ENCODE measurements at places on chromosomes 1 and 21.

- DNase-seq, result no peak
Observed at GRCh38 chr1:180939711-180940103, 27.0 kb downstream of the KIAA1614 start.

GRCh38 chr1:185200889-185201288 is 43.9 kb downstream of the SWT1 start:
- no peak for DNase-seq

- DNase-seq, result no peak
Observed at GRCh38 chr1:10170239-10170574, 40.2 kb upstream of the KIF1B start.

DNA sequence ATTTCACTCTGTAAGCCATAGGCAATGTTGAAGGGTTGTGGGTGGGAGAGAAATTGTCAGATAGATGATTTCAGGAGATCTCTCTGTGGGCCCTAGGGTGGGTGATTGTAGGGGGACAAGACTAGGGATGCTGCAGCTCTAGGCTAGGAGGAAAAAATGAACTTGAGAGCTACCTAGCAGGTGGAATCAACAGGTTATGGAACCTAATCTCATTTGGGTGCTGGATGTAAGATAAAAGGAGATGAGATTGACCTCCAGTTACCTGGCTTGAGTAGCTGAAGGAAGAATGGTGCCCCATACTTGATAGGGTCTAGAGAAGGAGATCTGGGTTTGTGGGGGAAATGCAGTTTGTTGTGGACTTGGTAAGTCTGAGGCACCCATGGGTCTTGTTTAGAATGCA is 396.5 kb downstream of the RRAGC start:
- DNase-seq, result no peak

DNA sequence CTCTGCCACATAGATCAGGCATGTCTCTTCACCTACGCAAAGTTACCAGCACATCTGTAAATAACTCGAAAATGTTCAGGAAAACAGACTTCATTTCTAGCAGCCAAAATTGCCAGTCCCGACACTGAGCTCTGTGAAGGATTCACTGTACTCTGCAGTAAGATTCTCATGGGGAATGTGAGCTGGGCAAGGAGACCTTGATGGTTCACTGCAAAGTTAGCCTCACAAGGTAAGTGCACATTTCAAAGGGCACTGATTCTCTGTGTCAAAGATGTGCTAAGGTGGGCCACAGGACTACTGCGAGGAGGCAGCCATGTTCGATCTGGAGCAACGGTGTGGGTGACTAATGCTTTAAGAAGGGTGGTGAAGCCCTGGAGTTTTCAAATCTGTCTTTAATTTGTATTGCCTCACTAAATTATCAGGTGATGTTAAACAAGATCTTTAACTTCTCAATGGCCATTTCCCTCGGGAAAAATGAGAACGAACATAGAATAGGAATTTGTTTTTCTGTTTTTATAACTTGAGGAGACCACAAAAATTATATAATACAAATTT is 25.2 kb downstream of the STPG1 start:
- DNase-seq, result no peak

DNA sequence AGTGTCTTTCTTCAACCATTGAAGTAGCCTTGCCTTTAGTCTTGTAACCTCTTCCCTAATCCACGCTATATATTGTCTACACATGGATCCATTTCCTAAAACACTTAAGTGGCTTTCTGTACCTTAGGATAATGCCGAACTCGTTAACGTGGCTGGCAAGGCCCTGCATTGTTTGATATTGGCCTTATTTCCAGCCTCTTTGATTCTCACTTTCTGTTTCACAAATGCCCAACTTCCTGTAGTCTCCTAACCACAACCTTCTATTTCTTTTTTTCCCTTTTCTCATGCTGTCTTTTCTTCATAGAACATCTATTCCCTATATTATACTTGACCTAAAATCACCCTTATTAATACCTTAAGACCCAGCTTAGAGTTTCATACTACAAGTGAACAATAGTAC is 536.0 kb downstream of the LMO4 start:
- DNase-seq, result no peak

DNA sequence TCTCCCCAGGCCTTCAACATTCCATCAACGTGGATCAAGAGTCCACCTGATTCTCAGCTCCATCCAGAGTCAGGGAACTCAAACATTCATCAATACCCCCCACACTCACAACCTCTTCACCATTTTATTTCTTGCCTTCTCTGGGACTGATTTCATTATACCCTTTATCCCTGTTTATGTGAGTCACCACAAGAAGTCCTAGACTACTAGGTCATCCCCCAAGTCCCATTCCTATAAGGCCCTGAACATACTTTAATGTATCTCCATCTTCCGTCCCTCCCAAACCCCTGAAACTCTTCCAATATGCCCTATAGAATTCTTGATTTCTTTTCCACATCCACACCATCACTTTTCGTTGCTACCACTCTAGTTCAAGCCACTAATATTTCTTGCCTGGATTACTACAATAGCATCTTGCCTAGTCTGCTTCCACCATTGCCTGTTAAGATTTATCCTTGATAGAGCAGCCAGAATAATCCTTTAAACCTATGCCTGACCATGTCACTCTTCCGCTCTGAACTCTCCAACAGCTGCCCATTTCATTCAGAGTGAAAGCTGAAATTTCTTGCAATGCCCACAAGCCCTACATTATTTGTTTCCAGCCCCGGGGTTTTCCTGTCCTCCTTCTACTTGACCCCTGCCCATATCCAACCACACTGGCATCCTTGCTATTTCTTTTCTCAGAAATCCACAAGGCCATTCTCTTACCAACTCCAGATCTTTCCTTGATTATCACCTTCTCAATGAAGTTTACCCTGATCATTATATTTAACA is 9.4 kb upstream of the SAMD13 start:
- DNase-seq, result no peak

- DNase-seq, result no peak
Observed at GRCh38 chr1:39826583-39826982, 37.9 kb upstream of the BMP8B start.

DNA sequence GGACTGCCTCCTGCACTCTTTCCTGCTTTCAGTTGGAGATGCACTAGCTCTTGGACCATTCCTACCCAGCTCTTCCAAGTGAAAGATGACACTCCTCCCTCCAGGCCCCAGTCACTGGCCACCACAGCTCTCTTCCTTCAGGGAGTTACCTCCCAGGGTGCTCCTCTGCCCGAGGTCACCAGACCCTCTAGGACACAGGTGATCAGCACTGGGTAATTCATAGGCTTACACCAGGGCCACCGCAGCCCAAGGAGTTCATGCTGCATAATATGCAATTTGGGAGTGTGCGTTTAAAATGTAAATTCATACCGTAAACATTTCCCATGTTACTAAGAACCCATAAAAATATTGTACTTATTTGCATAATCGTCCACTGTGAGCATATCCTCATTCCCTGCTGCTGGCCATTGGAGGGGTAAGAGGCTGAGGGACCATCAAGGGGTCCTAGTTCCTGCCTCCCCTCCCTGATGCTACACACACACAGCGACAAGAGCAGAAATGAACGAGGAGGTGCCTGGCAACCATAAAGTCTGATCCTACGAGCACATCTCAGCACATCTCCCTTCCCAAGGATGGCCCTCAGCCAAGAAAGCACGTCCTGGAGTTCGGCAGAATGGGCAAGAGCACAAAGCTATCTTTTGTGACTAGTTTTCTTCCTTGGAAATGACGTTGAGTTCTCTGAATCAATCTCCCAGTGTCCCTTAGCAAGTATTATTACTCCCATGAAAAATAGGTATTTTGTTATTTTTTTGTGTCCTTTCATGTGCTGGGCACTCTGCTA is 222.9 kb upstream of the RAB4A start:
- DNase-seq, result no peak

- DNase-seq, result no peak
Observed at GRCh38 chr1:48611841-48612240, 139.8 kb upstream of the SPATA6 start.

- DNase-seq, result peak; percentile 56
Observed at GRCh38 chr1:19811206-19811851, 3.8 kb downstream of the RNF186 start.

DNA sequence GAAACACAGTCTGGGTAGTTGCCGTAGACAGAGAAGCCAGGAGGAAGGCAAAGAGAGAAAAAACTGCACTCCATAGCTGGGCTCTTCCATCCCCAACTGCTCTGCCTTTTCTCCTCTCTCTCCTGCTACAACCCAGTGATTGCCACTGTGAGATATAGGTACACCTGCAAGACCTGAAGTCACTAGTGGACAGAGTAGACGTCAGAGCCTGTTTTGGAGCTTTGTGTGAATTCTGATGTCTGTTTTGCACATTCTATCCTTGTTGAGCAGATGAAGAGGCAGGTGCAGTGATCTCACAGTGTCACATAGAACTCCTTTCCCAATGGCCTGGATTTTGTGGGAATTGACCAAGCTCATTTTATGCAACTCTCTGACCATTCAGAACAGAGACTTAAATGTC is 2.2 kb downstream of the HAO2 start:
- no peak for DNase-seq

DNA sequence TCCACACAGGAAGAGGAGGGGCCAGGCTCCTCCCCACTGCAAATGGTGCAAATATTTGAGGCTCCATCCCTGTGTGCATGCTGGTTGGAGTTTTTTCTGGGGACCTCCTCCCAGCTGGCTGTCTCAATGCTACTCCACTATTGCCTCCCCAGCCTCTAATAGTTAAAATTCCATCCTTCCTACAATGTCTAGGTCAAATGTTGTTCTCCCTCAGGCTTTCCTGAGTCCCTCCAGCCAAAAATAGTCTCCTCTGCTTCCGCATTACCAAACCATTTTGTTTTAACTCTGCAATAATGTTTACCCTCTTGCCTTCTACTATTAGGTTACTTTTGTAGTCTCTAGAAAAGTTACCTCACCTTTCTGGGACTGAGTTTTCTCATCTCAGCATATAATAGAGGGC is 29.6 kb upstream of the FMO1 start:
- DNase-seq, result no peak

- no peak for DNase-seq
Observed at GRCh38 chr21:33063907-33064622, 5.9 kb upstream of the OLIG1 start.

GRCh38 chr1:153578936-153579335 is 13.3 kb upstream of the S100A2 start:
- no peak for DNase-seq

Data from stimulated activated CD4-positive, alpha-beta T cell treated with anti-CD3 and anti-CD28 coated beads, Interleukin-4, amount 100 ng/mL, for 1 hour (primary cell).